ENCODE measurements at places on chromosomes 16 and 17.

DNA sequence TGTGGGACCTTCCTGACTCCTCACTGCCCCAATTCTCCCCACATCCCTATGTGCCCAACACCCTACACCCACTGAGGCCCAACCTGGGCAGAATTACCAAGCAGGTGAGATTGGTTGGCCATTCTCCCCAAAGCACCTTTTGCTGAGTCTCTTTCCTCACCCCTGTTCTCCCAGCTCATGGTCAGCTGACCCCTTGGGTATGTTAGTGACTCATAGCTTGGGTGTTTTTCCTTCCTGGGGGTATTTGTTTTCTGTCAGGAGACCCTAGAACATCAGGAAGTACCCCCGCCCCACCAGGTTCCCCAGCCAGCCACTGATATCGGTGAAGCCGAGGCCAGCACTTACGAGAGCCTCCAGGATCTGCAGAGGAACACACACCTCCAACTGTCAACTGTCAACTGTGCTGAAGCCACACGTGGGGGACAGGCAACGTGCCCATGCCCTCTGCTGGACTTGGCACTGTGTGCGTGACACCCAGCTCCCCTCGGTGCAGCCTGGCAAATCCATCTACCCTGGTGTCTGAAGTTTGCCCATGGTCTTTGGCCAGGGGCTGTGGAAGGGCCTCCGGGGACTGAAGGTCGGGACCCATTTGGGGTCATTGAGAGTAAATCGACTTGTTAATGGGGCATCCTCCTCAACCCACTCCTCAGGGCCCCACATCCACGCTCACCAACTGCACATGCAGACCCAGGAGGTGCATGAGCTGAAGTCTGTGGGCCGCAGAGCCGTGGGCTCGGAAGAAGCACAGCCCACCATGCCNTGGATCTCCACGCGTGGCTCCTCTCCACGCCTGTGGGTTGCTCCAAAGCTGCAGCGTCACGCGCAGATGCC, 53.1 kb downstream of the METRNL start:
- DNase-seq, result no peak

GRCh38 chr17:3782751-3783150, 18.2 kb downstream of the ITGAE start:
- DNase-seq, result no peak

DNA sequence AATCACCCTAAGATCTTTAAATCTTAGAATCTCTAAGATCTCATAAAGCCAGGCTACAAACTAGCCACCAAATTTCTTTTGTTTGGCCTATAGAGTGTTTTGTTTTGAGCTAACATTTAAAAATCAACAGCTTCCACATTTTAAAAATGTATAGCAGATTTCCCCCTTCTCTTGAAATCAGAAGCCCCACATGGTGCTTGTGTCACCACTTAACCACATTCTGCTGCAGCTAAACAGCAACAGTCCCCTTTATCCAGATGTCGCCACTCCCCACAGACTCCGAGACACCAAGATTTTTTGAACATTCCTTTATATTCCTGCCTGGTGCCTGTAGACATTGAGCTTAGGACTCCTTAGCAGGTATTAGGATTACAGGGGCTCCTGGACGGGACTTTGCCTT, 16.0 kb downstream of the GUCY2D start:
- DNase-seq, result no peak

DNA sequence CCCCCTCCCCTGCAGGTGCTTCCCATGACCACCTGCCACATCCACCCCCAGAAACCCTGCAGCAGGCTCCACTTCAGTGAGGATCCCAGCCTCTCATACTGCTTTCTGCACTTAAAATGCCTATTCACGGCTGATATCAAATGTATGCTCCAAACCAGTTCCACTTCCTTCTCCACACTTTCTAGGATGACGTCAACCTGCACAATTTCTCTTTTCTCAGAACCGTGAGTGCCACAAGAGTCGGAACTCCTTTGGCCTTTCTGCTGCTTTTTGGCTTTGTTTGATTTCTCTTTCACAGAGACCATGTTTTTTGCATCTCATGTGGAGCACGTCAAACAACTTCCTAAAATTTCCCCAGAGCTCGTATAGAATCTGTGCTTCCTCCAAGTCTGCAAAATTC, 378.8 kb upstream of the TNRC6C start:
- DNase-seq, result no peak

DNA sequence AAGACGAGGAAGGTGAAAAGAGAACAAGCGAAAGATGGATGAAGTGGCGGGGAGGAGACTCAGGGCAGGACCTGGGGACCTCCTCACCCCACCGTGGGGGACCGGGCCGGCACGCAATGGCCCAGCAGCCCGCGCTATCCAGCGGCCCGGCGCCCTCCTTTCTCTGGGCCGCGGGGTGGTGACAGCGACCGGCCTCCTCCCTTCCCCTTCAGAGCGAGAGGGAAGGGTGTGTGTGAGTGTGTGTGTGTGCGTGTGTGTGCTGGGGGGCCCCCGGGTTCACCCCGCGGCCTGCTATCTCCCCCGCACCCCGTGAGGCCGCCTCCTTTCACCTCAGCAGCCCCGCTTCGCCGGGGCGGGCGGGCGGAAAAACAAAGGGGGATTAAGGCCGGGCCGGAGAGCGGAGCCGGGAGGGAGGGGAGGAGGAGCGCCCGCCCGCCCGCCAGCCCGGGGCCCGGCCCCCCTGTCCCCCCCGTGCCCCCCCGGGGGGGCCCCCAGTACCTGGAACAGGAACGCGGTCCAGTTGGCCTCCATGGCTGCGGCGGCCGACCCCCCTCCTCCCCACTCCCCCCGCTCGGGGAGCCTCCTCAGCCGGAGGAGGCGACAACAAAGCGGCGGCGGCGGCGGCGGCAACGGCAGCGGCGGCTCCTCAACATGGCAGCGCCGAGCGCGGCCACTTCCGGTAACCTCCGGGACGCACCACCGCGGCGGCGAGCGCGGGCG, at the start of gene VEZF1:
Gene VEZF1 (minus strand): TSS at position 674 of the 720 bp plus-strand sequence. CDS start 143 bp downstream, at position 531.
- DNase-seq, result peak; percentile 50

DNA sequence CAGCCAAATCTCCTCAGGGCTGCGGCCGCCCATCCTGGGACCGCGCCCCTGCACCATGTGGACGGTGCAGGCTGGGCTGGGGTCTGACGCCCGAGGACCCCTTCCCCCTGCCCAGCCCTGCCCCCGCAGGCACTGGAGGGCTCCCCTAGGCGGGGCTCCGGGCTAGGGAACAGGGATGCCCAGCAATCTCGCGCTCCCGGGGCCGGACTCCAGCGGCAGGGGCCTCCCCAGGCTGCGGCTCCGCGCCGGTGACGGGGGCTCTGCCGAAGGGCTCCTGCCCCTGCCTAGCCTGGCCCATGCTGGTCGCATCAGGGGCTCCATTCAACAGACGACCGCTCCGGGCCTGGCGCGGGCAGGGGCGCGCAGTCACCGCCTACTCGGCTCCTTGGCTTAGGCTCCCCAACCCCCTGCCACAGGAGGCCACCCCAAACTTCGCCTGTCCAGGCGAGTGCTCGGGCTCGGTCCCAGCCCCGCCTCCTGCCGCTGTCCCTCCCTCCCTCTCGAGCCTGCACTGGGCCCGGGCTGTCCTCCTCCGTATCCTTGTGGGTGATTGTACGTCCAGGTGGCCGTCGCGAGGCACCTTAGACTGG, 27.4 kb upstream of the ADORA2B start:
- DNase-seq, result no peak

DNA sequence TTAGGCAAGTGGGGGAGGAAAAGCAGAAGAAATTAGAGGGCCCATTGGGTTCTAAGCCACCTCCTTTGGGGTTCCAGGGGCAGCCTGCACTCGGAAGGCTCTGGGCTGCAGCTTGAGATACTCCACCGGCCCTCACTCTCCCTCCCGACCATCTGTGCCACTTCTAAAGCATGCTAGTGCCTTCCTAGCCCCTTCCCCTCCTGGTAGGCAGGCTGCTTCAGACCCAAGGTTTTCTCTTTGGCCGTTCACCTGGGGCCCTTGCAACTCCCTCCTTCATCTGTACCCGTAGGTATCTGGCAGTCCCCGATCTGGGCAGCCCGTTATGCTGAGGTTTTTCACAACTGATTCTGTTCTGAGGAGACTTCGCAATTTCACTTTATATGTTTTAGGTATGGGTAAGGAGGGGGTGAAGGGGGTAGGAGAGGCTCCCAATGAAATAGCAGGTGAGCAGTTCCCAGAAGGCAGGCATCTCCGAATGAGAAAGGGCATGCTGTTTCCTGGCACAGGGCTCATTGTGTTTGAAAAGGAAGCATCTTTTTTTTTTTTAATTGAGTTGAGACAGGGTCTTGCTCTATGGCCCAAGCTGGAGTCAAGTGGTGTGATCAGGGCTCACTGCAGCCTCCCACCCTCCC, 98.7 kb downstream of the RAB11FIP4 start:
- no peak for DNase-seq

DNA sequence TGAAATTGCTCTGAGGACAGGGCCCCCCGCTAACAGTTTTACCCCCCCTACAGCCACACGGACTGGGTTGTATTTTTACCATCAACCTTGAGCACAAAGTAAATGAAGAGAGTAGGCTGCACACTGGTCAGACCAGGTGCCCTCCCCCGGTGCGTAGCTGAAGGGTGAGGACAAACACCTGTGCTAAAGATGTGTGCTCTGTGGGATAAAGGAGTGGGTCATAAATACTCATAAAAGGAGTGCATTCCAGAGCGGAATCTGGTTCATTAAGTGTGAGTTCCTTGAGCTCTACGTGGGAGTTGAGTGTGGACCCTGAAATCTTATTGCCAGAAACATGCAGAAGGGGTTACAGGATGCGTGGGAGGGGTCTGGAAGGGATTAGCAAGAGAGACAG, 217.0 kb downstream of the CCDC182 start:
- no peak for DNase-seq

DNA sequence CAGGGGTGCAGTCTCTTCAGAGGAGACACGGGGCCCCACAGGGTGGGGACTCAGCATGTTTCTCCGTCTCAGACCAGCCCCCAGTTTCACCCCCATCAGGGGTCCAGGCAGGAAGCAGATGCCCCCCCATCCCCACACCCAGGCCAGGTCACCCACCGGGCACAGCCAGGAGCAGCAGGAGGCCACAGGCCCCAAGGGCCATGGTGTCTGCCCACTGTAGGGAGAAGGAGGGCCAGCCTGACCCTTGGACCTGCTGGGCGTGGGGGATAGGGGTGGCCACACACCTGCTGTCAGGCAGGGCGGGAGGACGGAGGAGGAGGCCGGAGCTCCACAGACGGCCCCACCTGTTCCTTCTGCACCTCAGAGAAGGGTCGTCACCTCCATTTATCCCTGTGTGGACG, at the start of gene TPSG1:
Gene TPSG1 (minus strand): TSS at position 218 of the 401 bp plus-strand sequence. CDS start 16 bp downstream, at position 202.
- DNase-seq, result no peak

DNA sequence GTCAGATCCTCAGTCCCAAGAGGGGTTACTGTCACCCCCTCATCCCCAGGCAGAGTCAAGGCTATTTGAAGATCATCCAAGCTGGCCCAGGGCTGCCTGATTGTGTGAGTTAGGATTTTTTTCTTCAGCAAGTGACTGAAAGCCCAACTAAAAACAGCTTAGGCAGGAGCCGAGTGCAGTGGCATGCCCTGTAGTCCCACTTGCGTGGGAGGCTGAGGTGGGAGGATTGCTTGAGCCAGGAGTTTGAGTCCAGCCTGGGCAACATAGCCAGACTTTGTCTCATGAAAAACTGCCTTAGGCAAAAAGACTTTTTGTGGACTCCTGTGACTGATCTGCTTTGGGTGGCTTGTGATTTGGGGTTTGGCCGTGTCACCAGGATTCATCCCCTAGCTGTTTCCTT, 19.9 kb downstream of the PGS1 start:
- no peak for DNase-seq

- no peak for DNase-seq
Observed at GRCh38 chr17:73061161-73061560, 31.3 kb downstream of the SLC39A11 start.

DNA sequence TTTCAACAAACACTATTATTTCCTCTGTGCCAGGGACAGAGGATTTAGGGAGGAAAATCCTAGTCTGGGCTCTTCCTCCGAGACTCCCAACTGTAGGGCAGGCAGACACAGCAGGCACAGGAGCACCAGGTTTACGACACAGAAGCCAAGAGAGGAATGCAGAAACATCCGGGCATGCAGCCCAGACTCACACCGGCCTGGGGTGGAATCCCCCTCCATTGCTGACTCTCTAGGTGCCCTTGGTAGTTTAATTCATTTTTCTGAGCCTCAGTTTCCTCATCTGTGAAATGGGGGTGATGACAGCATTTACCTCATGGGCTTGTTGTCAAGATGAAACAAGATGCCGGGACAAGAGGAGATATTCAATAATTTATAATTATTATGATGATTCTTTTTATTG, 14.9 kb downstream of the CA4 start:
- DNase-seq, result no peak

GRCh38 chr17:68248199-68248825, 469 bp downstream of the AMZ2 start:
- no peak for DNase-seq

GRCh38 chr17:28030386-28030785, 12.1 kb upstream of the NLK start:
- no peak for DNase-seq

DNA sequence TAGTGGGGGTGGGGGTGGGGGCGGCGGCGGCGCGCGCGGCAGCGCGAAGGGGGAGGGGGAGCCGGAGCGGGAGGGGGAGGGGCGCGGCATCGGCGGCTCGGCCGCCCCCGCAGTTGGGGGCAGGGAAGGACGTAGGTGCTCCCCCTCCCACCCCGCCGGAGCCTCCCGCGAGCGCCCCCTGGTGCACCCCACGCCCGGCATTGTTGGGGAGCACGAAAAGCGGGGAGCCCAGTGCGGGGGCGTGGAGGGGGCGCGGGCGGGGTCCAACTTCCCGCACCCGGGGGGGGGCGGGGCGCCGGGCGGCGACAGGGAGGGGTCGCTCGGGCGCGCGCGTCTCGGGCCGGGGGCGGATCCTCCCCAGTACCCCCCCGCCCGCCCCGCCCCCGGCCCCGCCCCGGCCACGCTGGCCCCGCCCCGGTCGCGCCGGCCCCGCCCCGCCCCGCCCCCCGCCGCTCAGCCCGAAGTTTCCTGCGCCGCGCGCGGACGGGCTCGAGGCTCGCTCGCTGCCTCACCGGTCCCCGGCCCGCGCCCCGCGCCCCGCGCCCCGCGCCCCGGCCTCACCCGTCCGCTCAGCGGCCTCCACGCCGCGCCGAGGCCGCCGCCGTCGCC, at the start of gene CACNA1H:
Gene CACNA1H (plus strand): TSS at position 456 of the 609 bp plus-strand sequence. CDS start 632 bp downstream, outside the sequence.
- DNase-seq, result peak; percentile 7

GRCh38 chr17:8825802-8826201, 26.6 kb upstream of the MFSD6L start:
- DNase-seq, result no peak

- no peak for DNase-seq
Observed at GRCh38 chr17:41553176-41553575, 18.7 kb downstream of the KRT9 start.

- DNase-seq, result no peak
Observed at GRCh38 chr17:15909481-15909991, 35.4 kb upstream of the ADORA2B start.

GRCh38 chr17:32161506-32162365, 19.4 kb downstream of the RHOT1 start:
- no peak for DNase-seq

- DNase-seq, result no peak
Observed at GRCh38 chr16:28473714-28474265, 1.7 kb upstream of the NPIPB7 start.
